Vagina (tissue), 2 donors: ENCODE measurements at places on chromosomes 1 and 21.

GRCh38 chr1:184409011-184409410 lies 22.2 kb downstream of the C1orf21 start:
- no peak for DNase-seq

GRCh38 chr1:33615546-33615945 lies 143.1 kb downstream of the ZSCAN20 start:
- no peak for DNase-seq

DNA sequence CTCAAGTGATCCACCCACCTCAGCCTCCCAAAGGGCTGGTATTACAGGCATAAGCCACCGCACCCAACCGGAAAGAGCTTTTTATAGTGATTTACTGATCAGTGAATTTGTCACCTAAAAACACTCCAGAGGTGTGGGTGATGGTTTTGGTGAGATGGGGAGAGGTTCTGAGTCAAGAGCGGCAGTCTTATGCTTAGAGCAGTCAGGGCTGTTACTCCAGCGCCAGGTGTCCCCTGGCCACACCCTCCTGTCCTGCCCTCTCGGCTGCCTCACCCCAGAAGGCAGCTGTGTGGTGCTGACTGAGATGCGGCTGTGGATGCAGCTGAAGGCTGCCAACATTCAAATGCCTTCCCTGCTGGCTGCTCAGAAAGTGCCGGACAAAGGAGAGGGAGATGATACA lies 94.5 kb upstream of the LPGAT1 start:
- DNase-seq = no peak

GRCh38 chr1:2208309-2209239 lies 14.0 kb upstream of the FAAP20 start:
- no peak for DNase-seq

- no peak for DNase-seq
These were observed 33.9 kb downstream of the LRRC52 start for GRCh38 chr1:165577707-165578106.

DNA sequence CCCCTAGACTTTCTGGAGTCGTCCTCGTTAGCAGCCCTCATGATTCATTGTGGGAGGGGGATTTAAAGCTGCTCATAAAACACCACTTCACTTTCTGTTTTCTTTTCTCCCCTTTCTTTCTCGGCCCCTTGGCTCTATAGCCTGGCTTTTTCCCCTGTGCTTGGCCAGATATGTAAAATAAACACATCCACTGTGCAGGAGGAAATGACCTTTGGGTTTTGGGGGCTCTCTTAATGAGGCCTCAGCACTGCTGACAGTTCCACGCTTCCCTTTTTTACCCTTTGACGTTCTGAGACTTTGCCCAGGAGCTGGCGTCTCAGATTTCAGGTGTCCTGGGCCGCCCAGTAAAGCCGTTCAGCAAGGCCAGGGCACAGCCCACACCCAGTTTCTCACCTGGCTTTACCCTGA lies 65.7 kb downstream of the RUNX3 start:
- DNase-seq = no peak

DNA sequence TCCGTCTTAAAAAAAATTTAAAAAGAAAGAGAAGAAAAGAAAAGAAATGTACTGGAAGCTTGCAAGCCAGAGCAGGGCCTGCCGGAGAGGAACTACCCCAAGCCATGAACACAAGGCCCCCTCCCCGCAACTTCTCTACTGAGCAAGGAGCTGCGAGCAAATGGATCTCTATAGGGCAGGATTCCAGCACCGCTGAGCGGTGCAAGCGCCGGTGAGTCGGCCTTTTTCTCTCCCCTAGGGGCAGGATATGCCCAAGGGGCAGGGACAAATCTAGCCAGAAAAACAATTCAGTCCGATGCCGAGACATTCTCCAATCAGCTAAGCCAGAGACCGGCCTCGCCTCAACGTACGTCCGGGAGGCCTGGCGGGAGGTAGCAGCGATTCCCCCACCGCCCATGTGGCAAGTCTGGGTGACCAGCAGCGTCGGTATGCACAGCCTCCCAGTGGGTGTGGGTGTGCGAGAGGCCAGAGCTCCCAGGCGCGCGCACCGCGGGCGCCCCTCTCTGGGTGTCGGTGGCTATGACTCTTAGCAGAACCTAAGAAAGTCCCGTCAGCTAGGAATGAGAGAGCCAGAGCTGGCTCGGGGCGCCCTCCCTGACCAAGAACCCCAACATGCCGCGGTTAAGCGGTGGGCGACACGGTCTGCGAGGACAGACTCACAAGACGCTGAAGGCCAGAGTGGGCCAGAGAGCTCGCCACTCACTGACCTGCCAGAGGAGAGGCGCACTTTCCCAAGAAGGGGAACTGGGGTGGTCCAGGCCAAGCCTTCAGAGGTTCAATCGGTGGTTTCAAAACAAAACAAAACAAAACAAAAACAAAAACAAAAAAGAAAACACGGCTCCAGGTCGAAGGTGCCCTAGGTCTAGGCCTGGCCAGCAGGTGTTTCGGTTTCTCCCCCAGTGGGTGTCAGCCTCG lies 1.9 kb downstream of the CSMD2 start:
- DNase-seq = no peak

DNA sequence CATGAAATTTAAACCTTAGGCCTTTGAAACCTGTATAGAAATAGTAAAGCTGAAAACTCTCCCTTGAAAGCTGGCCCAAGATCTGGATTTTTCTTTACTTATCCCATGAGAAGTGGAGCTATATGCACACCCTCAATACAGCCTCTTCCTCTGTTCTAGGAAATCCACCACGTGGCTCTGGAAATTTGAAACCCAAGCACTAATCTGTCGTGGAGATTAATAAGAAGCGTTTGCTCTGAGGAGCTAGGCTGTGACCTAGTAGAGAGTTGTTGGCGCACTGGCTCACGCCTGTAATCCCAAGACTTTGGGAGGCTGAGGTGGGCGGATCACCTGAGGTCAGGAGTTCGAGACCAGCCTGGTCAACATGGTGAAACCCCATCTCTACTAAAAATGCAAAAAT lies 291.3 kb upstream of the PLXNA2 start:
- DNase-seq = no peak

DNA sequence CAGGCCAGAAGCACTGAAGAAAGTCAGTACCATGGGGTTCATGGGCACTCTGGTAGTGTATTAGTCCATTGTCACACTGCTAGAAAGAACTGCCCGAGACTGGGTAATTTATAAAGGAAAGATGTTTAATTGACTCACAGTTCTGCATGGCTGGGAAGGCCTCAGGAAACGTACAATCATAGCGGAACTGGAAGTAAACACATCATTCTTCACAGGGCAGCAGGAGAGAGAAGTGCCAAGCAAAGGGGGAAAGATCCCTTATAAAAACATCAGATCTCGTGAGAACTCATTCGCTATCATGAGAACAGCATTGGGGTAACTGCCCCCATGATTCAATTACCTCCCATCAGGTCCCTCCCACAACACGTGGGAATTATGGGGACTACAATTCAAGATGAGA lies 20.2 kb upstream of the ROR1 start:
- no peak for DNase-seq

GRCh38 chr1:84619383-84620102 lies 45.3 kb upstream of the CTBS start:
- no peak for DNase-seq

DNA sequence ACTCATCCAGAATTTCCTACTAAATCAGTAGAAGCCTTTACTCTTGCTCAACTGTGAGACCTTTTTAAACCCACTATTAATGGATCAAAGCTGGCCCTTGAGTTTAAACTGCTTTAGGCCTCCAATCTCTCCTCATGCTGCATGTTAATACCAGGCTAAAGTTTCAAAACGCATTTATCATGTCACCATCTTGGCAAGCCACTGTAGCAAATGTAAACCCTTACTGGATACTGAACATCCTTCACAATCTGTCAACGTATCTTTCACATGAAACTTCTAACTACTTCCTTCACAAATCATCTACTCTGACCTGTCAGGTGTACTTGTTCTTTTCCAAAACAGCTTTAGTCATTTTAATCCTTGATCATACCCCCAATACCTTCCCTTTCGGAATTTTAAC lies 3.0 kb downstream of the PAXBP1 start:
- no peak for DNase-seq

DNA sequence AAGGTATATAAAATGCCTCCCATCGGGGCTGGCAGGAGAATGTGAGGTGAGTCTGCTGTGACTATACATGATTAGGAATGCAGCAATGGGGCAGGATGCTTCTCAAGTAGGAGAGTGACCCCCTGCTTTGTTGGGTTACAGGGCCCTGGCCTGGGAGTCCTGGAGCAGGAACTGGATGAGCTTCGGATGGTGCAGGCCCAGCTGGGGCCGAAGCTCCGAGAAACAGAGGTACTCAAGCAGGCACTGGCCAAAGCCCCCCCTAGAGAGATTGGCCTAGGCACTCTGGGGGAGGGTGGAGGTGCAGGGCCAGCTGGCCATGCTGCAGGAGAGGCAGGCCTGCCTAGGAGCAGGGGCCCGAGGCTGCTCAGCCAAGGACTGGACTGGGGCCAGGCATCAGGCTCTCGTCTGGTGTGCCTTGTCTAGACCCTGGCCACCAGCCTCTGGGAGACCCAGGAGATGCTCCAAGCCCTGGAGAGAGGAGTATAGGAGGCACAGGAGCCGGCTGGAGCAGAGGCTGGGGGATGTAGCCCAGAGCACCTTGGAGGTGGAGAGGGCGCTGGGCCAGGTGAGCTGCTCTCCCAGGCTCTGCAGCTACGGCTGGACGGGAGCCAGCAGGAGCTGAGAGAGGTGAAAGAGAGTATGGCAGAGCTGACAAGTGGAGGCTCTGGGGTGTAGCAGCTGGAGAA lies 32.8 kb upstream of the PKP1 start:
- DNase-seq = peak; percentile 79

- no peak for DNase-seq
These were observed 110.2 kb upstream of the IVNS1ABP start for GRCh38 chr1:185427264-185427663.

- no peak for DNase-seq
These were observed 13.3 kb downstream of the DISP3 start for GRCh38 chr1:11492235-11492634.

DNA sequence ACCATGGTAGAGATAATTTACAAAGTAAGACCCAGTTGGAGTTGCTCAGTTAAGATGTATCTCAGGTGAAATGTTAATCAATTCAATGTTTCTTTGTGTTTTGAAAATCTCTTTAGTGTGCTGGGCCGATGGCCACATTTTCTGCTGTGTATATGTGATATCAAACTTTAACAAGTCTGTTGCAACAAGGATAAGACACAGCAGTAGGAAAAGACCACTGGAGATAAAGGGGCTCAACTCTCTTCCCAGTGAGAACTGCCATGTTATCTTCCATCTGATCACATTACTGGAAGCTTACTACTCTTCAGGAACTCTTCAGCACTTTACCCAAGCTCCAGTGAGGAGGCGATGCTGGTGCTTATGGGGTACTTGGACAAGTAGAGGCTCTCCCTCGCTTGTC lies 227.7 kb downstream of the NFIA start:
- no peak for DNase-seq

- DNase-seq = no peak
These were observed 33.8 kb downstream of the GIPC2 start for GRCh38 chr1:78079580-78079979.

DNA sequence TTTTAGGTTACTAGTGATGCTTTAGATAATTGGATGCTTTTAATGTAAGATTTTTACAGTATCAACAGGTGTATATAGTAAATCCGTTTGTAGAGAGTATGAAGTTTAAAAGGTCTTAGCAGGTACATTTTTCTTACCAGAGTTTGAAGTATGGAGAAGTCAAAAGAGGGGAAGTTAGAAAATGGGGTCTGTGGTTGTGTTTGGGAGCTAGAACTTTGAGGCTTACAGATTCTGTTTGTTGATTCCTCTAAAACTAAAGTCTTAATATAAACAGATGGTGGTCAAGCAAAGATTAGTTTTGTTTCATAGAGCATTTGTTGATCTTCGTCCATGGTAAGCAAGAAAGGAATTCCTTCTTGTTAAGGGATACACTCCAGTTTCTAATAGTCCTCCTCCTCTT lies 35.8 kb downstream of the CDC42 start:
- no peak for DNase-seq

DNA sequence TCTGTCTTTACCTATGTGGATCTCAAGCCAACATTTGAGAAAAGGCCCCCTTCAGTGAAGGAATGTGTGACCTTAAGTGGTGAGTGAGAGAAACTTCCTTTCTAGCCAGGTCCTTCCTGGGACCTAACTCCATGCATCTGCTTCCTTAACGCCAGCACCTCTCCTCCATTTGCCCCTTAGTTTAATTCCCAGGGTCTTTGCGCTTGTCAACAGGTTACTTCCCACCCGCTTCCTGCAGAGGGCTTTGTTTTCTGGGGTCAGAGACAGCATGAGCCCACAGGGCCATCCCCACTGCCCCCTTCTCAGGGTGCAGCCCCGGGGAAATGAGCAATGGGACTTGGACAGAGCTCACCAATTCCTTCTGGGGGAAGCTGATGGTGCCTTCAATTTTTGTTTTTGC lies 54.8 kb downstream of the EVA1C start:
- no peak for DNase-seq

- DNase-seq = no peak
These were observed 55.9 kb downstream of the SIK1 start for GRCh38 chr21:43370888-43371570.
